Activated CD4-positive, alpha-beta T cell treated with anti-CD3 and anti-CD28 coated beads, Interleukin-2, amount 50 U/mL, for 4 hours (primary cell): ENCODE measurements at places on chromosomes 13 and 19.

DNA sequence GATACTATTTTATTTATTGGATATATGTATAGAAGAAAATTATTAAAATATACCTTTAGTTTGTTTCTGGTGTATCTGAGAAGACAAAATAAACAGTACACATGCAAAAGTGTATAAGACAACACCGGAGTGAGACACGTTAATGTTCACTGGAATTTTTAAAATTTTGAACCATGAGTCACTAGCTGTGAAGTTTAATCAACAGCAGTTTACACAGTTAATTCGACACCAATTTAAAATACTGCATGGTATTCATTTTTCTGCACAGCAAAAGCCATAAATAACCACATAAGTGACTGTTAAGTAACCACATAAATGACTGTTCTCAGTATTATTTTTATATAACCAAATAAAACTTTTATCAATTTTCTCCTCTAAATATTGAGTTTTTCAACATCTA, 418.7 kb upstream of the NBEA start:
- no peak for DNase-seq

DNA sequence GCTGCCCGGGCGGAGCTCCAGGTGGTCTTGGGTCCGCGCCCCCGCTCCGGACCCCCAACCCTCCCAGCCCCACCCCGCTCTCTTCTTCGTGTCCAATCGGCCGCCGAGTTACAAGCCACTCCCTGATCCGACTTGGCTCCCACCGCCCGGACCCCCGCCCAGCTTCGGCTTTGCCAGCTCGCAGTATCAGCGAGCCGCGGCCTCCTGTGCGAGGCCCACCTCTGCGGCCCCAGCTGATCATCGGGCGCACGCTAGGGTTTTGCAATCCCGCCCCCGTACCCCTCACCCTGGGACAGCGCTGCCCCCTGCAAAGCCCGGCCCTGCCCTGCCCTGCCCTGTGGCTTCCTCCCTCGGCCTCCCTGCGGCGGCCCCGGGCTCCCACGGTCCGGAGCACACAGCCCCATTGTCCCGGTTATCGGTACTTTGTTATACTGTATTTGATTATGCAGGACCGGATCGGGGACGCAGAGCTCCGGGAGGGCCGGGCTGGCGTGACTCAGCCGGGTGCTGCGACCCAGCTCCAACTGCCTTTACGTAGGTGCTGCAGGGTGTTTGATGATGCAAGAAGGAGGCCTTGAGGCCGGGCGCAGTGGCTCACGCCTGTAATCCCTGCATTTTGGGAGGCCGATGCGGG, 598 bp upstream of the LPAR2 start:
- DNase-seq: peak; percentile 36

DNA sequence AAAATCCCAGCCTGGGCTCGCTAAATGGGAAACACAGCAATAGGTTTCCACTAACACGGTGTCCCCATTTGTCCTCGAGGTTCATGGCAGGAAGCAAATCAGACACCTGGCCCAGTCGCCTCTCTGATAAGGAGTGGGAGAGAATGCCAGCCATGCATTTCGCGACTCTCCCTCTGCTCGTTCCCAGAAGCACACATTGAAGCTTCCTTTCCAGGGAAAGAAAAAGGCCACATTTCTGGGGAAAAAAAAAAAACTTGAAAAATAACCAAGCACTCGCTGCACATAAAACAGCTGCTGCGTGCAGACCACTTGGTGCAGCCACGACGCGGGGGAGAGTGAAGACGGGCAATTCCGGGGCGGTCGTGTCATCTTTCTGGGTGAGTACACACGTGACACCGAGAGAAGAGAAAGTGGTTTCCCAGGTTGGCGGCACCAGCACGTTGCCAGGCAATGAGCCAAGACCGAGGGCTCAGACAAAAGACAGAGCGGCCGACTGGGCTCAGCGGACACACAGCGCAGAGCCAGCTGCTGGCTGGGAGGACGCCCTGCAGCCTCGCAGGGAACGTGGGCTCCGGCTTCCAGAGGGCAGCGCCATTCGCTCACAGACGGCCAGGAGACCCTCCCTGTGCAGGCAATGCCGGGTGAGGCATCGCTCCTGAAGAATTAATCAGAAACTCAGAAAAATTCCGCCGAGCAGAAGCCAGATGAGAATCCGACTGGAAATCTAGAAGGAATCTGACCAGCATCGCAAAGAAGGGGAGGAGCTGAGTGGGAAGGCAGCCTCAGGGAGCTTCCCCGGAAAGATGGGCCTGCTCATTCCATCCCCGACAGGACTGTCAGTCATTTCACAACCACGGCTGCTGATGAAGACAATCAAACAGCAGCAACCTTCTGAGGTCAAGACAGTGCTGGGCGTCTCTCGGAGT, 83.2 kb upstream of the IRS2 start:
- no peak for DNase-seq

- no peak for DNase-seq
Observed at GRCh38 chr19:24101459-24102115, 14.6 kb downstream of the ZNF254 start.

DNA sequence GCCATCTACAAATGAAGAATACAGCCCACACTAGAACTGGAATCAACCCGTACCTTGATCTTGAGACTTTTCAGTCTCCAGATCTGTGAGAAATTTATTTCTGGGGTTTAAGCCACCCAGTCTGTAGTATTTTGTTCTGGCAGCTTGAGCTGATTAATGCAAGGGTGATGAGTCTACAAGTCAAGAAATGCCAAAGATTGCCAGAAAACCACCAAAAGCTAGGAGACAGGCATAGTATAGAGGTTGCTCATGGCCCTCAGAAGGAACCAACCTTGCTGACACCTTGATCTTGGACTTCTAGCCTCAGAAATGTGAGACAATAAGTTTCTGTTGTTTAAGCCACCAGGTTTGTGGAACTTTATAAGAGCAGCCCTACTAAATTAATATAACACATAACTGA, 428.2 kb upstream of the KLF12 start:
- DNase-seq: no peak

GRCh38 chr13:36919833-36920615, at the start of gene SMAD9:
Gene SMAD9, minus strand, starts transcription at chr13:36920238. Its CDS starts 40,549 bp downstream, at chr13:36879689.
- DNase-seq: no peak

DNA sequence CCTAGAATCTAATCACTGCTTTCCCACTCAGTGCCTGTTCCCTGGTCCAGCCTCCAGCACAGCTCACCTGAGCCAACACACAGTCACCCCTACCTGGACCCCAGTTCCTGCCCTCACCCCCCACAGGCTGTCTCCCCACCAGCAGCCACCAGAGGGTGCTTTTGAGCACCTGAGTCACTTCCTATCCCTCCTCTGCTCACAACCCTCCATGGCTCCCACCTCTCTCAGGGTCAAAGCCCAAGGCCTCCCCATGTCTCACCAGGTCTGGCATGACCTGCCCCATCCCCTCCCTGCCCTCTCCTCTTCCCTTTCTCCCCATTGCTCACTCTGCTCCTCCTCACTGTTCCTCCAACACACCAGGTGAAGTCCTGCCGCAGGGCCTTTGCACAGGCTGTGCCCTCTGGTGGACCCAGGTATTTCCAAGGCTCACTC, 7.1 kb upstream of the DPP9 start:
- peak; percentile 65 for DNase-seq

DNA sequence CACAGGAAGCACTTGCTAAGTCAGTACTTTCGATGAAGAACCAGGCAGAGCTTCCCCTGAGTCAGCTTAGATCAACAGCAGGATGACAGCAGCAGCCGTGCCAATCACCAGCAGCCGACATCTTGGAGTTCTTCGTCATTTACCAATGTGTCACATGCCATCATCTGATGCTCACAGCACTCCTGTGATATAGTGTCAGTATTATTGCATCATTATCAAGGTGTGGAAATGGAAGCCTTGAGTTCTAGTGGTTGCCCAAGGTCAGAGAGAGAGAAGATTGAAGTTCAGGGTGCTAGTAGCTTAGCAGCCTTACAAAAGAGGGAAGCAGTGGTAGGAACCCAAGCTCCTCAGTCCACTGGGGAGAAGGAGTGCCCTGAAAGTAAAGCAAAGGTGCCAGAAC, 331.5 kb downstream of the ZNF536 start:
- DNase-seq: no peak

DNA sequence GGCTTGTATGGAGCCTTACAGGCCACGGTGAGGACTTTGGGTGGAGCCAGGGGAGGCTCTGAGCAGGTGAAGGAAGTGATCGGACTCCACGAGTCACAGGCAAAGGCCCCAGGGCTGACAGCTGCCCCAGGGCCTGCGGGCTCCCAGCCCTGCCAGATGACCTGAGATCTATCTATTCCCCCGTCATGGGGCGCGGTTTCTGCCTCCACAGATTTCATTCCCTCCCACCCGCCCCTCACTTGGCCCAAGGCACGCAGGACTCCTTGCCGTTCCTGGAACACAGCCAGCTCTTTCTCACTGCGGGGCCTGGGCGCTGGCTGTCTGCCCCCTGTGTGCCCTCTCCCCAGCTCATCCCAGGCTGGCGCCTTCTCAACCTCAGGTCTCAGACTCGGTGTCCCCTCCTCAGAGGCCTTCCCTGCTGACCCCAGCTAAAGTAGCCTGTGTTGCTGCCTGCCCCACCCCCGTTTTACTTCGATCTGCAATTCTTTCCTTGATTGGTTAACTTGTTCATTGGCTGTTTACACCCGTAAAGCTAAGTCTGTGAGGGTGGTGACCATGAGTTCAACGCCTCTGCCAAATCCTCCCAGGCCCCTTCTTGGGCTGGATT, 13.9 kb upstream of the PAK4 start:
- no peak for DNase-seq

DNA sequence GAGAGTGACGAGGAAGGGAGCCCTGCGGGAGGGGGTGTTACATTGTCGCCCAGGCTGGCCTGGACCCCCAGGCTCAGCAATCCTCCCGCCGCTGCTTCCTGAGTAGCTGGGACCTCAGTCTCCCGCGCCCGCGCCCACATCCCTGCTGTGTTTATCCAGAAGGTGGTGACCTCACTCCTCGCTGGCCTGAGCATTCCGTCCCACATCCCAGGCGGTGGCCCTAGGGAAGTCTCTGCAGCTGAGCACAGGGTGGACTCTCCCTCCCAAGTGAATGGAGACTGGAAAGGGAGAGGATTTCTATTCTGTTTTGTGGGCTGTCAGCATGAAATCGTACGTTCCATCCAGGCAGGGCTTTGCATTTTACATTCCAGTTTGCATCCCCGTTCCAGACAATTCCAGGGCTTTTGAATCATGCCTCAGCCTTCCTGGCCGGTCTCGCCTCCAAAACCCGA, 401 bp upstream of the ZNF765 start:
- no peak for DNase-seq

- no peak for DNase-seq
Observed at GRCh38 chr19:17254636-17255035, 8.9 kb upstream of the NR2F6 start.

GRCh38 chr13:110912651-110913051, 2.2 kb downstream of the ANKRD10 start:
- DNase-seq: no peak

DNA sequence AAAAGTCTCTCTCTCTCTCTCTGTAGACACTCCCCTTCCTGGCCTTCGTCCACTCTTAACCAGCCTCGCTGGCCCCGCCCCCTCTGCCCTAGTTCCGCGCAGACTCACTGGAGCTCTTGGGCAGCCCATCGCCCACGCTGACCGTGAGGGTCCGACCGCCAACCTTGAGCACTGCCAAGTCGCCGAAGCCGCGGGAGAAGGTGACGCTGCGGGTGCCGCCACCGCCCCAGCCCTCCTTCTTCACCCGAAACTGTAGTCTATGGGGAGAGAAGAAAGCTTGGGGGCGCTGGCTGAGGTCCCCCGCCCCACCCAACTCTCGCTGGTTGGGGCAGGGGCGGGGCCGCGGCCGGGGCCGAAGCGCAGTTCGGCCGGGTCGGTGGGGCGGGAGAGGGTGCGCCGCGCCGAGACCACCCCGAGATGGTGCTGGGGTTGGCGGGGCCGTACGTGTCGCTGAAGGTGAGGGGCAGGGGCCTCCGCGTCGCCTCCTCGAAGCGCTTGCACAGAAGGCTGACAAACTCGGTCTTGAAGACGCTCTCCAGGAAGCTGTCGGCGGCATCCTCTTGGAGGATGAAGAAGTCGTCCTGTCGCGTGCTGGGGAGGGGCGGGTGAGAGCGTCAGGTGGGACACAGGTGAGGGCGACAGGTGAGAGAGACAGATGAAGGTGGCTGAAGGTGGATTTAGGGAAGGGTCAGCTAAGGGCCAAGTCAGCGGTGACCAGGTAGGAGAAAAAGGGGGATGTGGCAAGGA, 12.6 kb upstream of the ZNF414 start:
- no peak for DNase-seq

DNA sequence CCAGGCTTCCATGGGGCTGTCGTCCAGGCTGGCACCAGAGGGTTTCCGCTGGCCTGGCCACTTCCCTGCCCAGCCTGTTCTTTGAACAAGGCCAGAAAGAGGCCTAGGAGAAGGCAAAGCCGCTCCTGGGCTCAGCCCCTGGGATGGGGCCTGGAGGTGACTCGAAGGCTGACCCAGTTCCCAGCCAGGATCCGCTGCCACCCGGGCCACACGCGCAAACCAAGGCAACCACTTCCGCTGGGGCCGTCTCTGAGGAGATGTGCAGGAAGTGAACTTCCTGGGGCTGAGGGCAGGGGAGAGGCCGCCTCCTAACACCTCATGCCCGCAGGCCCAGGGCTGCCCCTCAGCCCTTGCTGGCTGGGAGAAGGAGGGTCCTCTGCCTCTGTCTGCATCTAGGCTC, 15.2 kb downstream of the PLEKHF1 start:
- peak; percentile 64 for DNase-seq

DNA sequence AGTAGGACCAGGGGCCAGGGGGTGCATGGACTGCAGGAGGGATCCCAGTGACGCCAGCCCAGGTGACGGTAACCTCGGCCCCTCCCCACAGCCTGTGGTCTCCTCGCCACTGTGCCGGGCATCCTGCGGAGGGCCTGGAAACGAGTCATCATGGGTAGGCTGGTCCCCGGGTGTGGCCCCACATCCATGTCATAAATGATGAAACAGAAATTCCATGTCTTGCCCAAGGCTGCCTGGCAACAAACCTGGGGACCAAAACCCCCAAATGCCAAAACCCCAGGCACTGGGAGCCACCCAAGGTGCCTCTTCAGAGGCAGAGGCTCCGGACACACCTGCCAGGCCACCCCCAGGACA, 20.9 kb downstream of the MAP2K2 start:
- DNase-seq: no peak

- DNase-seq: no peak
Observed at GRCh38 chr19:5355076-5355475, 14.5 kb upstream of the PTPRS start.
